NCI-H1105 (cell line): ENCODE measurements at places on chromosomes 1 and 21.
A peak's percentile ranks its signal among the peaks of the same experiment; 100 is the strongest.

GRCh38 chr1:22275626-22276395 is 132.9 kb upstream of the WNT4 start:
- DNase-seq, result peak; percentile 31

DNA sequence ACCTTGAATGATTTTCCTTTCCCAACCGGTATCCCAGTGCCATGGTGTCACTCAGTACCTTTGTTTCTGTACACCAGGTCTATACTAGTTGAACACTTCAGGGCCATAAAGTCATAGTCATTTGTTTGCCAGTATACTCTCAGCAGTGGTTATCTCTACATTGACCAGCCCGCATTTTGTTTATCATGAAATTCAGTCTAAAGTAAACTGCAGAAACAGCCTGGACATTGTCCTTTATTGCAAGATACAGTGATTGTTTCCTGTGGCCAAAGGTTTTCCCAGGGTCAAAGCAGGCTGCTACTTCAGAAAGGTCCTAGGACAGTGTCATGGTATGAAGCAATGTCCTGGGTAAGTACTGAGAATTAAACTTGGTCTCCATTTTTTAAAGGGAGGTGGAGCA is 407.4 kb downstream of the RWDD3 start:
- no peak for DNase-seq

GRCh38 chr1:20666146-20666545 is 5.0 kb upstream of the DDOST start:
- no peak for DNase-seq

DNA sequence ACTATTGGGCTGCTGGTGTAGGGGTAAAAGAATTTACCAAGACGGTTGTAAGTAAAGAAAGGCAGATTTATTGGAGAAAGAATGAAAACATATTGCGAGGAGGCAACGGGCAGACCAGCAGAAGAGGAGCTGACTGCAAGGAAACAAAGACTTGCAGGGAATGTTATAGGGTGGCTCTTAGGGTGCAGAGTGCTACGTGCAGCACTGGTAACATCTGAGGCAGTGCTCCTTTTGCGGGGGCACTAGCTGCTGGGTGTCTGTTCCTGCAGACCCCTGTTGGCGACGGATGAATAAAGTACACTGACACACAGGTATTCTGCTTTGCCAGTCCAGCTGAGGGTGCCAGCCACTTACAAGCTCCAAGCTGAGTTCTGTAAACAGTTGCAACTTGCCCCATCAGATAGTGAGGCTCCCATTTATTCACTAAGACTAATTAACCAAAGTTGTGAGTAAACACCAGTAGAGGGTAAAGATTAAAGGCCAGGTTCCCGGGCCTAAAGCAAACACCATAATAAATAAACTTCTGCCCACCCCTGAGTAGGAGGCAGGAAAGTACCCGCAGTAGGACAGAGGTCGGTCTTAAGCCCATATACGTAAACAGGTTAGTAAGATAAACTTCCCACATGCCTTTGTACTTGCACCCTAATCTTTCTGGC is 140.2 kb upstream of the KCNK1 start:
- no peak for DNase-seq

- DNase-seq, result no peak
These were observed 6.3 kb downstream of the MORN1 start for GRCh38 chr1:2384941-2385481.

GRCh38 chr1:245575710-245576109 is 420.9 kb downstream of the KIF26B start:
- no peak for DNase-seq

- no peak for DNase-seq
These were observed 123.0 kb downstream of the DYRK1A start for GRCh38 chr21:37489553-37489952.

- no peak for DNase-seq
These were observed 141.4 kb downstream of the CASZ1 start for GRCh38 chr1:10655002-10655401.

- DNase-seq, result no peak
These were observed 20.6 kb downstream of the TOR1AIP2 start for GRCh38 chr1:179857009-179857408.

GRCh38 chr1:162107911-162108310 is 38.4 kb downstream of the NOS1AP start:
- DNase-seq, result no peak

- DNase-seq, result no peak
These were observed 52.8 kb upstream of the TRABD2B start for GRCh38 chr1:48049823-48050535.

DNA sequence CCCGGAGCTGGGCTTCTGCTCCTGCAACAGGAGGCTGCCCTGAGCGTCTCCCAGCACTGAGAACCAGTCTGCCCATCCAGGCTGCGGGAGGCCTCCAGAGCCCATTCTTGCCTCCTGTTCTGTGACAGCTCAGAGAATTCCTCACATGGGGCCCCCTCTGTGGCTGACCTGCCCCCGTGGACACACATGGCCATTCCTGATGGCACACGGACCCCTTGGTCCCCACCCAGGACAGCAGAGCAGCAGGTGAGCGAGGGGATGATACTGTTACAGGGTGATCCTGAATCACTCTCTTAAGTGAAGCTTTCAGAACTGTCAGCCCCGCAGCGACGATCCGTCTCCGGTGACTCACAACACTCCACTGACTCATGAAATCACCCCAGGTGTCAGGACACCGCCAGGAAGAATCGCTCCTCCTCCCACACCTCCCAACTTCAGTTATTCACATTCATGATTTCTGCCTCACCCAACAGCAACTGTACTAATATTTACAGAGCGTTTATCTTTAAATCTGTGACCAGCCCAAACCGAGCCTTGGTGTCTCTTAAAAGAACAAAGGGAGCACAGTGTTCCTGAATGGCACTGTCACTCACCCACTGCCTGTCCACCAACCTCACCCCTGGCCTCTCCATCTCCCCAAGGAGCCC is 22.5 kb downstream of the CHD5 start:
- no peak for DNase-seq

- DNase-seq, result no peak
These were observed 1198.9 kb downstream of the PLA2G4A start for GRCh38 chr1:188027613-188028012.

DNA sequence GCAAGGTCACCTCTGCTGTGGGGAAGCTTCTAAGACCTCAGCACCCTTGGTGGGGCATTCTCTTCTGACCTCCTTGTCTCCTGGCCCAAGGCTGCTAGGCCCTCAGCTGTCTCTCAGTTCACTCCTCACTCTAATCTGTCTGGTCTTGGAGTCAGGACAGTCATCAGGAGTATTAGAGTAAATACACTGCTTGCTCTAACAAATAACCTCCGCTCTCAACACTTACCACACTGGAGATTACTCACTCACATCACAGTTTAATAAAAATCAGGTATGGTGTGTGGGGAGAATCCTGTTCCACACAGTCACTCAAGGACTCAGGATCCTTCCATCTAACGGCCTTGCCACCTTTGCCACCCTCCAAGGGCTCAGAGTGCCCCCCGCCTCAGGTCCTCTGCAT is 26.6 kb upstream of the TMEM61 start:
- DNase-seq, result no peak
